M059J (cell line): ENCODE measurements at places on chromosomes 2 and 18.
A peak's percentile ranks its signal among the peaks of the same experiment; 100 is the strongest.

DNA sequence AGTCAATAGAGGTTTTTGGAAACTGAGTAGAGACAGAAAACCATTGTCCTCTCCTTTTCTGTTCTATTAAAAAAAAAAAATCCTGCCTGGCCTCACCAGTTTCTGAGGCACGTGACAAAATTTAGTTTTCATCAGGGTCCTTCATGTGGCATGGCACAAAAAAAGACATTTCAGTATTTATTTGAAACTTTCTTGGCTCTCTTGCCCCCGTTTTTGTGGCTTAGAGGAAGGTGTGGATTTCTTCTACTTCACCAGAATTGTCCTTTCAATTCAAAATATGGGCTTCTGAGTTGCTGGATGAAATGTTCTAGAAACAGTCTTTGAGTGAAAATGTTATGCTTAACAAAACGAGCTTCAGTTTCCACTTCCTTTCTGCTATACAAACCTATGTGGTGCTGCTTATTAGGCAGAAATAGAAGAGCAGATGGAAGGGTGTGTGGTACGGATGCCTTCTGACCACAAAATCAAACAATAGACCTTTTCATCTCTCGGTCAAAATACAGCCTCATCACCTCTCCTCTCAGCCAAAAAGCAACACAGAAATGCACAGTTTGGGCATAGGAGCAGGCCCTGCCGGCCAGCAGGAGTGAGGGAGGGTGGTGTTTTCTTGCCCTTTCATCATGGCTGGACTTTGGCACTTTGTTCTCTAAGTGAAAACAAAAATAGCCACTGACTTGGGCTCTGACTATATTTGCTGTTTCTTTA is 89.2 kb downstream of the SH3RF3 start:
- DNase-seq = peak; percentile 46

GRCh38 chr18:68954738-68955137 is 156.9 kb downstream of the CCDC102B start:
- no peak for DNase-seq

DNA sequence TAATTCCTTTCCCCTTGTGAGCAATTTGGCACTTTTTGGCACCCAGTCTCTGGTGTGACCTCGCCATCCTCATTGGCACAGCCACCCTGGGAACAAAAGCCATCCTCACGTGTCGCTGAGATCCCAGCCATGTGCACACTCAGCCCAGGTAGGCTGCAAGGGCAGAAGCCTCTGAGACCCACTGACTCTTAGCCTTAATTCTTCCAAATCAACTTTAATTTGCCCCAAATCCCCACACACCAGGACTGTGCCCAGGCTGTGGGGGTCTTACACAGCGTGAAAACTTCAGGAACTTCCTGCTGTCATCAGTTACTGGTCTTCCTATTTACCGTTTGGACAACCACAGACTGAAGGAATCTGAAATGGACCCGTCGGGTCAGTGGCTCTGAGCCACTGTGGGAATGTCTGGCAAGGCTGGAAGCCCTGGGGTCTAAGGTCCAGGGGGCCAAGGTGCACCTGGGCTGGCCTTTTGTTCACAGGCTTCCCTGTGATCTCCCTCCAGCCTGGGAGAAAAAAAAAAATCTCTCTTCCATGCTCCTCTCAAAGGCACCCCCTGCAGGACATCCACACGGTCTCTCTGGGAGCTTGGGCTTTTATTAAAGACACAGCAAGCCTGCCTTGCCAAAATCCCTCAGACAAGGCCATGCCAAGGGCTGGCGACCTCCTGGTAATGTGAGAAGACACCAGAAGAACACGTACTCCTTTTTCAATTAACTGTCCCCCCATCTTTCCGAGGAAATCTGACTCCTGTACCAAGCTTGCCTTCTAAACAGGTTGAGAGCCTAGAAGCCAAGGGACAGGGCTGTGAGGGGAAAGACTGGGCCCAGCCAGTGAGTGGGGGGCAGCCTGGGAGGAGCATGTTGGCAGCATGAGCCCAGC is 42.1 kb upstream of the LAPTM4A start:
- DNase-seq = peak; percentile 80

- DNase-seq = peak; percentile 67
These were observed 44.8 kb downstream of the CAB39 start for GRCh38 chr2:230757476-230757875.
